ENCODE measurements at places on chromosomes 6 and 20.

- peaks cover 3% of the 10 kb centered on the region for H3K4me1 ChIP-seq
- H3K27ac ChIP-seq, result no peak overlapping the region
- H3K4me3 ChIP-seq, result no peak overlapping the region
These were observed 727.8 kb downstream of the QKI start for GRCh38 chr6:164142322-164142721.

DNA sequence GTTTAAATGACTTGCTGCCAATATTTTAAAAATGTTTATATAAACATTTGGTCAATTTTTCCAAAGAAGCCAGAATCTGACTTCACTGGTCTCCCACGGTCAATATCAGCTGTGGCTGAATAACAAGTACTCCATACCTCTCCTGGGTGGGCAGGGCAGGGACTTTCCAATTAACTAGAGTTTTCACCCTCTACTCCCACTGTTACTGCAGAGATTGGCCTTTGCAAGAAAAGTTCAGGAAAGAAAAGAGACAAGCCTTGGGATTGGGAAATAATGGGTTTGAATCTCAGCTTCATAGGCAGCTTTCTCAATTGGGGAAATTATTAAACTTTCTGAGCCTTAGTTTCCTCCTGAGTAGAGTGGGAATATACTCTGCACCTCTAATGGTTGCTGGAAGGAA, 236.9 kb downstream of the PRL start:
- peaks cover 3% of the 10 kb centered on the region for H3K27me3 ChIP-seq
- peaks cover 8% of the 10 kb centered on the region for H3K4me1 ChIP-seq
- H3K4me3 ChIP-seq, result no peak overlapping the region
- H3K36me3 ChIP-seq, result peaks cover 6% of the 10 kb centered on the region
- no peak overlapping the region for H3K27ac ChIP-seq

DNA sequence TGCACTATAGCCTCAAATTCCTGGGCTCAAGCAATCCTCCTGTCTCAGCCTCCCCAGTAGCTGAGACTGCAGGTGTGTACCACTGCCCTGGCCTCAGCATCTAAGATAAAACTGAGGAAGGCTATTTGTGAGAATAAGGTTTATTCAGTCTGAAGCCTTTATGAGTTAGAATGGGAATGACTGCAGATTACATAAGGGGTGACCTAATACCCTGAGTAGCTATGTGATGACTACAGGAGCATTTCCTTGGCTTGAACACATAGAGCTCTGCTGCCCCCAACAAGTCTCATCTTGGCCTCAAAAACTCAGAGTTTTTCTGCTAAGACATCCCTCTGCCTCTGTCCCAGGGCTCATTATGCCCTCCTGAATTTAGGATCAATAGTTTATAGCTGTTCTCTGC, 7.6 kb downstream of the GSS start:
- H3K4me1 ChIP-seq, result no peaks in the 10 kb centered on the region
- no peaks in the 10 kb centered on the region for H3K36me3 ChIP-seq
- no peaks in the 10 kb centered on the region for H3K27me3 ChIP-seq
- DNase-seq, result no peak
- no peak overlapping the region for H3K4me3 ChIP-seq

DNA sequence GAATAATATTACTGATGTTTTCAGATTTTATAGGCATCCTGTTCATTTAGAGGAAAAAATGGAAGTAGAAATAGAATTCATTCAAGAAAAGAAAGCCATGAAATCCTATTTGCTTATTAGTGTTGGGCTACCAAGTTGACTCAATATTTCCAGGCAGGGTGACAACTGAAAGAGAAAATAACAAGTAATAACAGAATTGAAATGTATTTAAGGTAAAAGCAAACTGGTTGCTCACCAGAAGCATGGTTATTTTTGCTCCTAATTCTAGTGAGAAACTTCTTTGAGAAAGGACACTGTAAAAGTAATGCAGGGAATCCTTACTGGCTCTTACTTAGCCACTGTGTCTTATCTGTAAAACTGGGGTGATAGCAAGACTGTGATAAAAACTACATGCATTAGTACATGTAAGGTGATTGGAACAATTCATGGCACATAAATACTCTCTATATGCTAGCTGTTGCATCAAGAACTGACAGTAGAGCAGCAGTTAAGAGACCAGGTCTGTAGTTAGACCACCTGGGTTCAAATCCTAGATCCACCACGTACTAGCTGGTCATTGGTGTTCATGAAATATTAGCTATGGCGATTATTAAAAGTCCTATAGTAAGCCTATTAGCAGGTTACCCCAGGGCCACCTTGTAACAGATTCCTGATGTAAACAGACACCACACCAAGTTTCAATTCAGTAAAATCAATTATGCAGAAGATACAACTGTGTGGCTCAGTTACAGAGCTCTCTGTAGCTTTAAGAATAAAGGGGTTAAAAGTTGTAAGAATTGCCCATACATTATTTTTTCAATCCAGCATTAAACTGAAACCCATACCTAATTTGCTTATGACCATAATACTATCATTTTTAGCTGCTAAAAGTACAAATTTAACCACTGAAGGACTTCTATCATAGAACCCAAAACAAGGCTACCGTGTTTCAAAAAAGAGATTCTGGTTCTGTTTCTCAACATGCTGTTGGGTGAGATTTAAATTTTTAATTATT, 159.2 kb upstream of the COL21A1 start:
- H3K4me1 ChIP-seq, result no peaks in the 10 kb centered on the region
- H3K27ac ChIP-seq, result no peak overlapping the region
- H3K36me3 ChIP-seq, result no peaks in the 10 kb centered on the region
- no peak for DNase-seq

DNA sequence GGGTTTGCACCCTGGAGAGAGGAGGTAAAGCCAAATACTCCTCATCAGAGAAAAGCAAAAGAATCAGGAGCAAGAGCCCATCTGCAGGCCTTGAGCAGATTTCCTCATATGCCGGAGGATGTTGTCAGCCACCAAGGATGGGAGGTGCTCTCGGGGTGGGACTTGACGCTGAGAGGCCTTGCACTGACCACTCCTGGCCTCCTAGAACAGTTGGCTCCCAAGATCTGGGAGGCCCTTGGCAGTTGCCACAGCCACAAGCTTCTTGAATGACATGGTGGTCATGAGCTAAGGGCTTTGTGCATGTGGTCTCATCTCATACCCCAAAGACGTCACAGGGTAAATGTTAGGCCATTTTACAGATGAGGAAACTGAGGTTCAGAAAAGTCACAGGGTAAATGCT, 75.2 kb upstream of the PMEPA1 start:
- H3K27ac ChIP-seq, result no peak overlapping the region
- no peak overlapping the region for H3K4me3 ChIP-seq
- DNase-seq, result no peak
- H3K27me3 ChIP-seq, result peaks cover 10% of the 10 kb centered on the region
- H3K4me1 ChIP-seq, result no peaks in the 10 kb centered on the region
- H3K36me3 ChIP-seq, result peaks cover 8% of the 10 kb centered on the region

GRCh38 chr20:18662279-18663040, 74.6 kb downstream of the DTD1 start:
- peaks cover 2% of the 10 kb centered on the region for H3K27me3 ChIP-seq
- H3K36me3 ChIP-seq, result no peaks in the 10 kb centered on the region
- H3K4me3 ChIP-seq, result no peak overlapping the region
- no peak for DNase-seq

- H3K27ac ChIP-seq, result no peak overlapping the region
- no peaks in the 10 kb centered on the region for H3K4me1 ChIP-seq
- no peak overlapping the region for H3K4me3 ChIP-seq
- no peaks in the 10 kb centered on the region for H3K36me3 ChIP-seq
- no peak for DNase-seq
These were observed 216.8 kb upstream of the SGK1 start for GRCh38 chr6:134534708-134535149.

- no peak overlapping the region for H3K4me3 ChIP-seq
- H3K27me3 ChIP-seq, result peaks cover 18% of the 10 kb centered on the region
- no peak for DNase-seq
- H3K27ac ChIP-seq, result no peak overlapping the region
- H3K36me3 ChIP-seq, result no peaks in the 10 kb centered on the region
- peaks cover 2% of the 10 kb centered on the region for H3K4me1 ChIP-seq
These were observed 64.2 kb upstream of the BHLHE23 start for GRCh38 chr20:63070771-63071540.

DNA sequence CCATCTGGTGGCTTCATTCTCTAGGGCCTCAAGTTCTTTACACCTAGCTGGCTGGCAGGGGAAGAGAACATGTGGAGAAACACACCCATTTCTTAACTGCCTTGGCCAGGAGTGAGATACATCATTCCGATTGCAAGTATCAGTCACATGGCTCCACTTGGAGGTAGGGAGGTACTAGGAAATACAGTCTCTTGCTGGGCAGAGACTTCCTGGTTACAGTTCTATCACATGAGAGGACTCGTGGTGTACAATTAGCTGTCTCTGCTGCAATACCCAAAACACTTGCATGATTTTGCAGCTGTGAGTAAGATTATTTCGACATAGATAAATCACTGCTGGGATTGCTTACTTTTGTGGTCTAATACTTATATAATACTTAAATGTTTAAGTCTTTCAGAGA, 51.1 kb downstream of the GTF2H5 start:
- no peak for DNase-seq
- no peak overlapping the region for H3K4me3 ChIP-seq
- H3K27ac ChIP-seq, result no peak overlapping the region
- H3K27me3 ChIP-seq, result peaks cover 4% of the 10 kb centered on the region

DNA sequence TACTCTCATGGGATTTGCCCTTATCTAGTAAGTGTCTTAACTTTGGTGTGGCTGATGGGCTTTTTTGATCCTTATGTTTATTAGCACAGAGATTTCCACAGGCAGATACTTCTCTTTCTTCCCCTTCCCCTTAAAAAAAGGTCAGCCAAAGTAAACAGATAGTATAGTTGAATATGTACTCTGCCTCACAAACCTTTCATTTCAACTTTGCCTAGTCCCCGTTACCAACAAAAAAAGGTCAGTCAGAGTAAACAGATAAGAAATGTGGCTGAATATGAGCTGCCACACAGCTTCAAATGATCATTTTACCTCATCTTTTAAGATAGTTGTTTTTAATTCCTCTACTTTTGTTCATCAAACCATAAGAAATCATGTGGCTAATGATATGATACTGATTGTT, 34.1 kb upstream of the SLC35D3 start:
- H3K27me3 ChIP-seq, result no peaks in the 10 kb centered on the region
- H3K27ac ChIP-seq, result no peak overlapping the region
- no peak for DNase-seq
- H3K36me3 ChIP-seq, result no peaks in the 10 kb centered on the region
- H3K4me3 ChIP-seq, result no peak overlapping the region

DNA sequence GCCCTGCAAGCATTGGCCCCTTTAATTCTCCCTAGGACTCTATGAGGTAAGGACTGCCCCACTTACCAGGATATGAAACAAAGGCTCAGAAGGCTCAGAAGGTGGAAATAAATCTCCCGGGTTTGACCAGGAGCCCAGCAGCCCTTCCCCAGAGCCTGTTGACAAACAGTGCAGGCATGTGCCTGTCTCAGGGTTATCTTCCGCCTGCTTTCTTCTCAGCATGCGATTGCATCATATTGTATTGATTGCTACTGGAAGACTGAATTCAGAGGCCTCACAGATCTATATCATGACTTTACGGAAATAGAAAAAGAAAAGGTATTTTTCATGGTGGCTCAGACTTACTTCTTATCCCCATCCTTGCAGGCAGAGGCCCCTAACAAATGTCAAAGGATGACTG, 92.7 kb downstream of the PHACTR3 start:
- H3K36me3 ChIP-seq, result no peaks in the 10 kb centered on the region
- DNase-seq, result no peak
- H3K4me3 ChIP-seq, result peak overlapping the region; percentile 51
- H3K4me1 ChIP-seq, result peaks cover 24% of the 10 kb centered on the region
- H3K27ac ChIP-seq, result peak overlapping the region; percentile 88

DNA sequence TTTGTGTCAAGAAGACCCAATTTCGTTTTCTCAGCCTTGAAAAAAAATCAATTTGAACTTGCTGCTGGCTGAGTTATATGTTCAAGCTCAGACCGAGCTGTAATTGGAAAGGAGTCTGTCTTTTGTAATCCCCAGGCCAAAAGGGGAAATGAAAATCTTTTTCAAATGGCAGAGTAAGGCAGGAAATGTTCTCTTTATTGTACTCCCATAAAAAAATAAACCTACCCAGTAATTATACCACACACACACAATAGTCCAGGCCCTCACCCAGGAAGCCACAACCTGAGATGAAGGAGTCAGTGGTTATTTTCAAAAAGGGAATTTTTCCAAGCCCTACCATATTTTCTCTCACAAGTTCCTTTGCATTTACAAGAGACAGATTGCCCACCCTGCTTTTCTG, 45.3 kb downstream of the CLIC5 start:
- H3K4me3 ChIP-seq, result no peak overlapping the region
- no peak for DNase-seq
- H3K4me1 ChIP-seq, result no peaks in the 10 kb centered on the region

Data from glutamatergic neuron (in vitro differentiated cells).